ENCODE measurements at places on chromosomes 2 and 18.

DNA sequence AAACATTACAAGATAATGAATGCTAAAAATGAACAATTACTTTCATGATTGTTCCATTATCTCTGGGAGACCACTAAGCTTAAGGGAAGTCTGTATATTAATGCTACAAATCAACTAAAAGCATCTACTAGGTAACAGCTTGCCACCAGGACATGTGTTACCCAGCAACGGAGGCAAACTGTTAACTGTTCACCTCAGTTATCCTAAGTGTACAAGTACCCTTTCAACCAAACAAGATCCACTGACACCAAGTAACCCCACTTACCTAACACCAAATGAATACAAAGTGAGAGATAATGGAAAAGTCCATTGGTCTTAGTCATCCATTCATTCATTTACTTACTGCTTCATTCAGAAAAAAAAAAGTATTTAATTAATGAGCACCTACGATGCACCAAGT is 54.7 kb upstream of the KIDINS220 start:
- no peak for DNase-seq

DNA sequence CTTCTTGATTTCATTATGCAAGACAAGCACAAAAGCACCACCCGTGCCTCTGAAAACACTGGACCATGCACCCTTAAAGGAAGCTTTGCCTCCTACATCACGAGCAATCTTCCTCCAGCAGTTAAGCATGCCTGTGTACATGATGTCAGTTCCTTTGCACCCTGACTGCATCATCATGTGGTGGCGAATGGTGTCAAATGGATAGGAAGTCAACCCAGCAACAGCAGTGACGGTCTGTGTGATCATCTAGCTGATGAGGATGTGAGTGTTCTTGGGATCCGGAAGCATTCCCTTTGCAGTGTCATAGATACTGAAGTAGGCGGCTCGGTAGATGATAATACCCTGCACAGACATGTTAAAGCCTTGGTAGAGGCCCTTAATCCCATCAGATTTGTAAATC is 240.7 kb upstream of the FAM98A start:
- no peak for DNase-seq

DNA sequence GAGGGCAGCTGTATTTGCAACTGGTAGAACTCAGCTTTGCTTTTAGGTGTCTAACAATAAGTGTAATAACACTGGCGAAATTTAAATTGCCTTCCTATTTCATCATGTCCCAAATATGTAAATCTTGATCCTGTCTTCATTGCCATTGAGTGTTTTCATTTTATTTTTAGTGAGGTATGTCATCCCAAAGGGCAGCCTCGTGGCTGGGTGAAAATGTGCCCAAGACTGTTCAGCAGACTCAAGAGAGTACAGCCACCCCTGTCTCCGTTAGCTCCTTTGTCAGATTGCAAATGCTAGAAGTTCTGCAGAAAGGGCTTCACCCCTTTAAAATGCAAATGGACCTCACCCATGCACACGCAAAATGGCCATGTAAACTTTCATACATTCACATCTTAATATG is 278.8 kb downstream of the RND3 start:
- DNase-seq, result no peak

GRCh38 chr2:28231110-28231631 is 161.5 kb upstream of the FOSL2 start:
- no peak for DNase-seq

DNA sequence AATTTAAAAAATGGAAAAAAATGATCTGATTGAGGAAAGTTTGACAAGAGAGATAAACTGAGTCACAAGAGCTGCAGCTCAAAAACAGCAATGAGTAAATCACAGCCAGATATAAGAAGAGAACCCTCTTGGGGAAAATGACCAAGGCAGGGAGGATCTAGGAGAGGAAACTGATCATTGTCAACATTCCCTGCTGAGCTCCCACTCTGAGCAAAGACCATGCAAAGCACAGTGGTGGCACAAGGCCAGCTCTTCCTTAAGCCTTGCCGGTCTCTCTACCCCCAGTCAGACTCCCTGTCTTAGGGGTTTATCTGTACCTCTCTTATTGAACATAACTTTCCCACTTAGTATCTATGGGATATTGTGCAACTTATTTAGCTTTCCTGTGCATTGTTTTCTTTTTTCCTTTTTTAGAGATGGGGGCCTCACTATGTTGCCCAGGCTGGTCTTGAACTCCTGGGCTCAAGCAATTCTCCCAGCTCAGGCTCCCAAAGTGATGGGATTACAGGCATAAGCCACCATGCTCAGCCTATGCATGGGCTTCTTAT is 54.0 kb upstream of the PPP1CB start:
- no peak for DNase-seq

- no peak for DNase-seq
Observed at GRCh38 chr2:29295845-29296244, 180.6 kb downstream of the CLIP4 start.

- DNase-seq, result no peak
Observed at GRCh38 chr2:216717491-216717901, 22.1 kb upstream of the IGFBP5 start.

DNA sequence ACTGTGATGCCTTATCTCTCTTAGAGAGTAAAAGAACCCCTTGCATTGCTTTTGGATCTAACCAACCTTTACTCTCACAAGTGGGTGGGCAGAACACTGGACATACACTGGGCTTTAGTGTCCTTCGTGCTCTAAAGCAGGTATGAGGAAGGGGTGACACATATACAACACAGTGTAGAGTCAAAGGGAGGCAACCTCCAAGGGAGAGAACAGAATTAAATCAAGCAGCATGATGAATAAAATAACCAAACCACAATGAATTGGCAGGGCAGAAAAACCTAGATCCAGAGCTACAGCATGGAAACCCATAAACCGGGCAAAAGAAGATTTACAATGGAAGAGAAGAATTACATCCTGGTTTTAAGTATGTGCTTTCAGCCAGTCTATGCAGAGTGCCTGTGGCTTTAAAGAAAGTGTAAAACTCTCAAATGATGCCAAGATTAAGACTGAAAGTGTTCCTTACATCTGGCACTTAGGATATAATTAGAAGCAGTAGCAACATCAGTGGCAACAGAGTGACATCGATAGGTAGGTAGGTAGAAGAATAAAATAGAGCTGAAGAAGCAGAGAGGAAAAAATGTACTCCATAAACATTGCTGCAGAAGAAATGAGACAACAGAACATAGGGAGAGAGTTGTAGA is 191.7 kb upstream of the ZC3H15 start:
- no peak for DNase-seq

DNA sequence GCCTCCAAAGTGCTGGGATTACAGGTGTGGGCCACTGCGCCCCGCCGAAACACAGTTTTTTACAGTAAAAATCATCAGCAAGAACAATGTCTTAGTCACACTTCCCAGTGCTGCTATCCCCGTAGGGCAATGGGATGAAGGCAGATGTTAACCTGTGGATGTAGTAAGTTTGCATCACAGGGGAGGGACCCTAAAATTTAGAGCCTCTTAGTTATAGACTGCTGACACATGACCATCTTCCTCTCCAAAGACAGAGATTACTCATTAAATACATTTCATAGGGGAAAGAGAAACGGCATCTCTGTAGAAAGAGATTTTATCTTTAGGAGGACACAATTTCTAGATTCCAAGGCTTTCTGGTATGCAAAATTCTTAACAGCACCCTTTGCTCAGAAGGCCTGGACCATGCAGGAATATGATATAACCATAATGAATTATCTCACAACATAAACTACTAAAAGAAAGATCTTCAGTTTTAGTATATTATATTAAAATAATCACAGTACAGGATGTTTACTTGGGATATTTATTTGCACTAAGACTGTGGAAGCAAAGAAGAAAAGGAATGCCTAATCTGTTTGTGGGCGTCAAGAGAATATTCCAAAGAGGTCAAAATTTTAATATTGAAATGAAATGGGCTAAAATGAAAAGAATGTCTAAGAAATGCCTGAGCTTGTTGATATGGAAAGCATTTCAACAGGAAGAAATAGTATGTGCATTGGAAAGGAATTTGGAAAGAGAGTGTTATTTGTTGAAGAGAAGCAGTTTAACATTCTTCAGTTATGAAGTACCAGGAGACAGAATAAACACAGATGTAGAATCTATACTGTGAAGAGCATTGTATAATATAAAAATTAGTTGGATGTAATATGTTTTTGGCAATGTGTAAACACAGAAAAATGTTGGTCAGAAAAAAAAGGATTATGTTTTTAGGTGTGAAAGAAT is 1228.3 kb upstream of the CHAC2 start:
- DNase-seq, result no peak

DNA sequence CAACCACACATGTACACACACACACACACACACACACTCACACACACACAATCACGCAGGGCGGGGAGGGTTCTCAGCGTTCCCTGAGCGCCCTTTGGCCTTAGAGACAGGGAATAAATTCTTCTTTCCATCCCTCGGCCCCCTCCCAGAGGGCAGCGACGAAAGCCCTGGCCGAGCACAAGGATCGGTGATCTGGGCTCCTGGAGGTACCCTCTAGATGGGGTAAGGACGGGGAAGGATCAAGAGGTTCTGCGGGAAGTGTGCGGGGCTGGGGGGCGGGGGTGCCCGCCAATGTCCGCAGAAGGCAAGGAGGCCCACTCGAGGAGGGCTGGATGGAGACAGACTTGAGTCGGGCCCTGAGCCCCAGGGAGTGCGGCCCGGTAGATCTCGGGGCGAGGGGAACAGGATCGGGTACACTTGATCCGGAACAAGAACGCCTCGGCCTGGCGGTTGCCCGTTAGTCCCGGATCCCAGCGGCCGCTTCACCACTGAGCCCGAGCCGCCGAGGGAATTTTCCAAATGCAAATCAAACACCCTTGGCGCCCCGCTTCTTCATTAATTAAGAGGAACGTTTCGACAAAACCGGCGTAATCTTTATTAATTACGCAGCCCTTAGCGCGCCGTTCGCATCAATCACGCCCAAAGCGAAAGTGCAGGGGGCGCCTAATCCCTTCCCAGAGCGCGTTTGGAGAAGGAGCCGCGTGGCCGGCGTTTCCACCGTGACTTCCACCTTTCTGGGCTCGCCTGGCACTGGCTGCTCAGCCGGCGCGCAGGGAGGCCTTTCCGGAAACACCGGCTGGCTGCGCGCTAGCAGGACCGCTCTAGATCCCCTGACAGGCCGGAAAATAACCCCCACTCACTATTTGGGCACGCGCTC is 7.0 kb upstream of the PAX3 start:
- no peak for DNase-seq

DNA sequence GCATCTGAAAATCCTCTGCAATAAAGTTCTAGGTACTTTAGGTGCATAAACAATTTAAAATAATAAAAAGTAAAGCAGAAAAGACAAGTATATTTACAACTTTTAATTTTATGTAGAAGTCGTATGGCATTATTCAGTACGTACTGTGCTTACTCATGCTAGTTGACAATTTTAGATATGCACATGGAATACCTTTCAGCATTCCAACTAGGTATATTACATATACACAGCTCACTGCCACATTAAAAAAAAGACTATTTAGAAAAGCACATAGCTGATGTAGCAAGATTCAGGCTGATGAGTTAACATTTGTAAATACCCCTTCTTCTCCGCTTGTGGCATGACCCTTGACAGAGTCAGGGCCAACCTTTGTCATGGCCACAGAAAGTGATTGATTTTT is 171.2 kb downstream of the FBXO15 start:
- DNase-seq, result no peak

DNA sequence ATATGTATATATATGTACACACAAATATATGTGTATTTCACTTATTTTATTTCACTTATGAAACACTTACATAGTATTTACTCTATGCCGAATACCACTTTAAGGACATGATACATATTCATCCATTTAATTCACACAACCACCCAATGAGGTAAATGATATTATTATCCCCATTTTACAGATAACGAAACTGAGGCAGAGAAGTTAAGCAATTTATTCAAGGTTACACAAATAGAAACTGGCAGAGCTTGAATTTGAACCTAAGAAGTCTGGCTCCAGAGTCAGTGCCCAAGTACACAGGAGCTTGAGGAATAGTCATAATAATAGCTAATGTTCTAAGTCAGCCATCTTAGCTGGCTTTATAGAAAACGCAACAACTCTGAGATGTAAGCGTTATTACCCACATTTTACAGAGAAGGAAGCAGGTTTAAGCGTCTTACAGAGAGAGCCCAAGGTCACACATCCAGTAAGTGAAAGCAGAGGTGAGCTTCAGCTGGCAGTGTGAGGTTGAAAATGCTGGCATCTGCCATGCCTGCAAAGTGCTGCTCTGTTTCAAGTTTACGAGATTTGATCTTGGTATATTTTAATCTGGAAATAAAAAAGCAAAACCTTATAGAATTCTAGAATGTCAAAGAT is 326.9 kb downstream of the LPIN1 start:
- DNase-seq, result no peak

DNA sequence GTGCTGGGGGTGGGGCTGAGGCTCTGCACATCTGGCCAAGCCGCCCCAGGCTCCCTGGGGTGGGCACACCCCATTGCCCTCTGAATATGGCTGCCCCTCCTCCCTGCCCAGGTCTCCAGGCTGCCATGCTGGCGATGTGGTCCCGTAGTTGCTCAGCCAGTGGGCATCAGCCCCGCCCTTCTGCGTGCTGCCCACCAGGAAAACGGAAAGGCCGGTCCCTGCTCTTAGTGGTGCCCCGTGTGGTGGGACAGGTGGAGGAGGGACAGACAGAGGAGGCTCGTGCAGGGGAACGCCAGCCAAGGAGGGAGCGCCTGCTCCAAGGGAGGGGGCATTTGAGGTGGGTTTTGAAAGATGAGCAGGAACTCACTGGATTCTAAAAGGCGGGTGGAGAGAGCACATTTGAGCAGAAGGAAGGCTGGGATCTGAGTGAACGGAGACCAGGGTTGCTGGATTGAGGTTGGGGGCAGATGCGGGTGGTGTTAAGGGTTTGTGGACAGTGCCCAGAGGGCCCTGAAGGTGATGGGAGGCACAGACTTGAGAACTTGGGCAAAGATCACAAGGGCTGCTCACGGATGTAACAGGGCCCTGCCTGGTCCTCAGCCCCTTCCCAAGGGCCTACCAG is 6.7 kb upstream of the B3GNT7 start:
- DNase-seq, result no peak

DNA sequence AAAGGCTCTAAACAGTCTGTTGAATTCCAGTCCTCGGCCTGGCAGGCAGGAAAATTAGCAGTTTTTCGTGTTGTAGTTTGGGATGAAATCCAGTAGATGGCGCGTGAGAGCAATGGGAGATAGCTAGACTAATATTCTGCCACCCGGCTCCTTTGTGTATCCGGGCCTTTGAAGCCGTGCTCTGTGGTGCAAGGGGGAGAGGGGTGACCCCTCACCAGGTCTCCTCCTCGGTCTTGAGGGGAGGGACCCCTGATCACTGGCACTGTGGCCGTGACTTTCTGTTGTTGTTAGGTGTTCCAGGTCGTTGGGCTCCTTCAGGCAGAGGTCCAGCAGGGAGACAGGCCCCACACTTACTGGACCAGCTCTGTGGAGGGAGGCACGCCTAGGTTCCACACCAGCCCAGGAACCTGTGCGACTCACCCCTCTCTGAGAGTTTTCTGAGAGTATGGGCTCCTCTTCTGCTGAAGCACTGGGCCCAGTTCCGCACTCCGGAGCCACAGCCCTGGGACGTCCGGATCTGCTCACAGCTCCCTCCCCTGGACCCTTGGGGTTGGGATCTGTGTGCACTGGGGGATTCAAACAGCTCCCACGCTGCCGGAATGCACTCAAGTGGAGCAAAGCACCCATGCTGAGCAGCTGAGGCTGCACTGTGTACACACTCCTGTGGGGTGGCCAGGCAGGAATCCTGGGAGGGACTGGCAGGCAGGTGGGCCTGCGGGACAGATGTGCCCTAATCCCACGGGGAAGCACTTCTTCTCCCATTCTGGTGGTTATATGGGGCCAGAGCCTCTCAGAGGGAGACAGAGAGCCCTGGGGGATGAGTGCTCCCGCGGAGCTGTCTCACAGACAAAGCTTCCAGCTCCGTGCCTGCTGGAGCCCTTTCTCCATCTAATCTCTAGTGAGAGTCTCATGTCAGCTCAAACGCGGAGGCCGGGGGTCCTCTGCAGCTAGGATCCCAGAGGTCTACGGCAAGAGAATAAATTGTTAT is 8.8 kb downstream of the GKN2 start:
- DNase-seq, result peak; percentile 2

All from stimulated activated CD4-positive, alpha-beta T cell treated with anti-CD3 and anti-CD28 coated beads, Interleukin-1b, Interleukin-23, amount 100 ng/mL, for 1 hour (primary cell).